ENCODE measurements at places on chromosomes 1 and 21.

- DNase-seq = no peak
Observed at GRCh38 chr1:210269981-210270380, 37.4 kb downstream of the SERTAD4 start.

DNA sequence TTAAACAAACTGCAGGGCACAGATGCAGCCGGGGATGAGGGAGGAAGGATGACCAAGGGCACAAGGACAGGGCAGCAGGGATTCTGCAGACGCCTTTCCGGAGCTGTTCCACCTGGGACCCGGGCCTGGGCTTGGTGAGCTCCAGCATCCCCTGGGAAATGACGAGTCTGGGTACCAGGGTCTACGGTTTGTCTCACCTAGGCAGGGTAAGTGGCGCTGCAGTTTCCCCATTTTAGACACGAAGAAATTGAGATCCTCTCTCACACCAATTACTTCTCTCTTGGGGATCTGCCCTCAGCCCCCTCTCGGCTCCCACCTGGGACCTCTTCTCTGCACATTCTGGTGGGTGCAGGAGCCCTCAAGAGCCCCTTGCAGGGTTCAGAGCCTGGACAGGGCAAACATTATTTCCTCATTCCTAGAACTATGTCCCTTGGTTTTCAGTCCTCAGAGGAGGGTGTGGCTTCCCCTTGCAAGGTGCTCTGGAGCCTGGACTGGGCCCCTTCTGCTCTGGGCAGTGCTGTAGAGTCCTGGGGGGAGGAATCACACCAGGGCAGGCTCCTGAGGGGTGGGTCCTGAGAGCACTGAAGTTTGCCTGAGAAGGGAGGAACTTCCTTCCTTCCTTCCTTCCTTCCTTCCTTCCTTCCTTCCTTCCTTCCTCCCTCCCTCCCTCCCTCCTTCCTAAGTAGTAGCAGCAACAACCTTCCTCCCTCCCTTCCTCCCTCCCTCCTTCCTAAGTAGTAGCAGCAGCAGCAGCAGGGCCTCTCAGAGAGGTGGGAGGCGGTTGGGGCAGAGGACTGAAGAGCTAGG lies 16.0 kb downstream of the RAP1GAP start:
- no peak for DNase-seq

DNA sequence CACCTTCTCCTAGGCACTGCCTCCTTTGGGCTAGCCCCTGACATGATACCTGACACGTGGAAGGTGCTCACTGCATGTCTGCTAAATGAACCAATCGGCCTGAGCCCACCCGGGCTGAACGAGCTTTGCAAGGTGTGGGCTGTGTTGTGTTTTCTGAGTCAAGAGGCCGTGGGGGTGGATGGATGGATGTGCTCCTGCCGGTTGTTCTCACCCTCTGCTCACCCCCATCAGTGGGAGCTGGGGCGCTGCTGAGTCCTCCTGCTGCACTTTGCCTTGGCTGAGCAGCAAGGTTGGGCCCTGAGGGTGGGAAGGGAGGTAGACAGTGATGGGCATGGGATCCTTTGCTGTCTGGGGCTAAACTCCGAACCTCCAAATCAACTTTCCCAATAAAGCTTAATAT lies 6.7 kb upstream of the CACNA1E start:
- DNase-seq = no peak

- no peak for DNase-seq
Observed at GRCh38 chr21:29152916-29153315, 22.5 kb downstream of the MAP3K7CL start.

GRCh38 chr1:117001254-117001927 lies at the start of gene CD101:
Gene CD101, plus strand, starts transcription at chr1:117001760. Its CDS starts 58 bp downstream, at chr1:117001818.
- no peak for DNase-seq

Data from NCI-H1436 (cell line).